Neural crest cell (in vitro differentiated cells): ENCODE measurements at places on chromosomes 2 and 18.

GRCh38 chr18:32328379-32328778 is 138.5 kb downstream of the MEP1B start:
- DNase-seq = no peak

DNA sequence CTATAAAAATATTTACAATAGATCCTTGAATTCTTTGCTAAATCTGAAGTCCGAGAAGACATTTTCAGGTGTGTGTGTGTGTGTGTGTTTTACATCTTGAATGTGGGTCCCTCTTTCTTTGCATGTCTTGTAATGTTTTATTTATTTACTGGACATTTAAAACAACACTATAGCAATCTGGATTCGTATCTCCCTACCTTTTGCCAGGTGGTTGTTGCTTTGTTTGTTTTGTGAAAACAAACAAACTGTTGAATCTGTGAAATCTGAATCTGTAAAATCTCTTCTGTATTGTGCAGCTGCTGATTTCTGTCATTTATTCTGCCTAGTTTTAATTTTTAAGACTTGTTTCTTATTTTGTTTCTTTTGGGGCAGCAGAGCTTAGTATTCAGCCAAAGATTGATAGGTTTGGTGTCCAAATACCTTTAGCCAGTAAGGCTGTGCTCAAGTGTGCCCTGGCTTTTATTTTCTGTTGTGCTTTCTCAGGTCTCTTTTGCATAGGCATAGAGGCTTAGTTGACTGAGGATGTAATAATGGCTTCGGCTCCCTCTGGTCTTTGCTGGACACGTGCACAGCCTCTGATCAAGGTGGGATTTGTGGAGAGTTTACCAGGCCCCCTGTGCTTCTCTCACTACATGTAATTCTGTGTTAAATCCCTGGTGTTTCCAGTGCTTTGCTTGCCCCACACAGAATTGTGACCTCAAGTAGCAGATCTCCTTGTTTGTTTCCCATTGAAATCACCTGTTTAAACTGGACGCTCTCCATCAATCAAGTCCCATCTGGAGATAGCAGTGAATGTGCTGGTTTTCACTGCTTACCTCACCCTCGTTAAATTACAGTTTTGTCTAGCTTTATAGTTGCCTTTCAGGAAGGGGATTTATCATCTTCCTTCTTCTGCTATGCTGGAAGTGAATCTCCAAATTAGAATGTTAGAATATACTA is 71.1 kb downstream of the BIRC6 start:
- no peak for DNase-seq

GRCh38 chr2:182650704-182651103 is 65.4 kb upstream of the DNAJC10 start:
- no peak for DNase-seq

GRCh38 chr2:100417711-100418124 is 250 bp upstream of the CHST10 start:
- DNase-seq = no peak

- no peak for DNase-seq
These were observed 31.9 kb upstream of the ITGA6 start for GRCh38 chr2:172395503-172395902.

DNA sequence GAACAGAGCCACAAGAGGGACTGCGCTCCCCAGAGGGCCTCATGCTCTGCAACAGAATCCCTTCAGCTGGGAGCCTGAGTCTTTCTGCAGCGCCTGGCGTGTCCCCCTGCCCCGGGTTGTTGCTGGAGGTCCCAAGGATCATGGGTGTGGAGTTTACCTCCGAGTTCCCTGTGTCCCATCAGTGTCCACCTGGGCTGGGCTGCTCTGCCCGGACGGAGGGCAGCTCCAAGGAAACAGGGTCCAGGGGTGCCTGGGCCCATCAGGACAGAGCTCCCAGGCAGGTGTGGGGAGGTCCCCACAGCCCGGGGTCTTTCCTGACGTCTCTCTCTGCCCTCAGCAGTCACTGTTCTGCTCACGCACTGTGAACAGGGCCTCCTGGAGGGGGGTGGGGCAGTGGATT is 63.5 kb downstream of the EMILIN2 start:
- no peak for DNase-seq

DNA sequence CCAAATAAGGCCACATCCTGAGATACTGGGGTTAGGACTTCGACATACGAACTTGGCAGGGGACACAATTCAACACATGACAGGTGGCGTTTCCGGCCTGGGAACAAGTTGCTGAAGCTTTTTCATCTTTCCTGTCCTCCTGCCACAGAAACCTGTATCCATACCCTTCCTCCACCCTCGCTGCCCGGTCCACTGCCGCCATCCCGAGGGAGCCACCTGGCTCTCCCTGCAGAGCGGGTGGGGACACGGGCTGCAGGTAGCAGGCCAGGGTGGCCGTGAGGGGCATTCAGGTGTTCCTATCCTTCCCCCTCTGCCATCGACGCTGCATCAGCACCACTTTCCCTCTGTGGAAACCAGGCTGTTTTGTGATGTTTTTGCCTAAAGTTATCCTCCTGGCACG is 74.4 kb upstream of the TWIST2 start:
- DNase-seq = no peak

DNA sequence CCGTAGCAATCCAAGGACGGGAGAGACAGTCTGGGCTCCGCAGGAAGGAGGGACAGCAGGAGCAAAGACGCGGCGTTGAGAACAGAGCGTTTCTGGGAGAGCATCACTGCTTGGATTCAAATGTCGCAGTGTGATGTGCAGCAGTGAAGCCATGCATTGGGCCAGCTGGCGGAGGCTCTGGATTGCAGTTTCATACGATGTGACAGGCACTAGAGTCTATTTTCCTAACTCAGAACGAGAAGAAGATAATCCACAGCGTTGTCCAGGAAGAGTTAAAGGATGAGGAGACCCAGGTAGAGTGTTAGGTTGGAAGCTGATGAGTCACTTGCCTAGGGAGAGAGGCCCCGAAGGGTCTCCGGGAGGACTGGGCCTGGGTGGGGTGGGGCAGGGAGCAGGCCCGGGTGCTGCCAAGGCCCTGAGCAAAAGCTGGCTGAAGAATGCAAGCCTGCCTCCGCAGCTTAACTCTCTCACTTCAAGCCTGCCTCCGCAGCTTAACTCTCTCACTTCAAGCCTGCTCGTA is 17.7 kb upstream of the SEMA4C start:
- no peak for DNase-seq

DNA sequence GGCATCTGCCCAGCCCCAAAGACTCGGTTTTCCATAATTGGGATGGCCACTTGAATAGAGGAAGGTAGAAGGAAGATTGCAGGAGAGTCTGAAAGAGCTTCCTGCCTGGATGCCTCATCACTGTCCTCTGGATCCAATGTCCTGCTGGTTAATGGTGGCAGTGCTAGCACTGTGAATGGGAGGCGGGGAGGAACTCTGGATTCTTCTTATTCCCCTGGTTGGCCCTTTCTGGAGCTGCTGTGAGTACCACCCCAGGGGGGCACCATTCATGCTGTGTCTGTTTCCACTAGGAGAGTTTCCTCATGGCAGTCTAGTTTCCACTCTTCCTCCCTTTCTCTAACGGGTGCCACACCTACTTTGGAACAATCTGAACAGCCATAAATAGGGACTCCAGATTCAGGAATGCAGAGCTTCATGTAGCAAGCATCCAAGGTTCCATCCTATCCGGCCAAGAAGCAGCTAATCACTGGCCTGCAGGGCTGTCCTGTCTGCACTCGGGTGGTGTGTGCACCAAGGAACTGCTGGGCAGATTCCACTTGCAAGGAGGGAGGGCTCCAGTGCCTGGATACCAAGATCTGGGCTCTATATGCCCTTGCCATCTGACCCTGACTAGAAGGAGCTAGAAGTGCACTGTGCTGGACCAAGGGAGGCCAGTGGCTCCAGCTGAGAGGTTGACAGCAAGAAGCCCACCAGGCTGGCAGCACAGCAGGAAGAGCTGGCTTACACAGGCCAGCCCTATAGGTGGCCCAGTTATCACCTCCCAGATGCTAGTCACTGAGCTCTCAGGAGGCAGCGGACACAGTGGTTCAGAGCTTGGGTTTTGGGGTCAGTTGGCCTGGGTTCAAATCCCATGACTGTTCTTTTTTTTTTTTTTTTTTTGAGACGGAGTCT is 4.6 kb upstream of the ATOH8 start:
- no peak for DNase-seq

- no peak for DNase-seq
These were observed 42.7 kb upstream of the POLE4 start for GRCh38 chr2:74915743-74916142.

GRCh38 chr2:10297959-10298531 is 4.7 kb upstream of the HPCAL1 start:
- DNase-seq = no peak

GRCh38 chr2:88736437-88736836 is 45.0 kb downstream of the RPIA start:
- no peak for DNase-seq

DNA sequence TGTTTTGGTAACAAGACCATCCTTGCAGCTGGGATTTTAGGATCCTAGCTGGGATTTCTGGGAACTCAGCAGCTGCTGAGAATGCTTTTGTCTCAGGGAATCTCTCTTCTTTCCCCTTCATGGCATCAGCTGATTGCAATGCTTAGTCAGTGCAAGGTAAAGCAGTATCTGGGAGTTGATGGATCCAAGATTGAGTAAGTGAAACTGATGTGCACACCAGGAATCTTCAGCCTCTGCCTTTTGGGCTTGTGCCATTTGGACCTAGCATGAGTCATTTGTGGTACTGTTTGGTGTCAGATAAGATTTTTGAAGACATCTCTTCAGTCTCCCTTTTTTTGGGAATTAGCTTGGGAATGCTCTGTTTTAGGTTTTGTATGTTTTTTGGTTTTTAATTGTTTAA is 363.3 kb upstream of the TFPI start:
- DNase-seq = no peak

DNA sequence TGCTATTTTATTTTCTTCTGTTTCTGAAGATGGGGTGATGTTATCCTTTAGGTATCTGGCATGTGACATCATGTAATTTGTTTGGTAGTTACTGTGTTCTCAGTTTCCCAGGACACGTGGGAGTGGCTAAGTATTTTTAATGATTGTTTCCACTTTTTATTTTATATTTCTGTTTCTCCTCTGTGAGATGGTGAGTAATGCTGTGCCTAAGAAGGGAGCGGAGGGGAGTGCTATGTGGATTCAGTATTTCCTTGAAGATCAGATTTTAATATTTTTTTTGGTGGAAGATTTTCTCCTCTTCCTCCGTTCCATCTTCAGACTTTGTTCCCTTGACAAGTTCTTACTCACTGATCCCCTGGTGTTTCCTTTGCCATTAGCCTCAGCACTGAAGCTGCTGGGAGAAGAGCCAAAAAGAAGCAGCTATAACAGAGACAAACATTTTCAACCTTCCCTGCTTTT is 180.0 kb upstream of the MMADHC start:
- DNase-seq = no peak

DNA sequence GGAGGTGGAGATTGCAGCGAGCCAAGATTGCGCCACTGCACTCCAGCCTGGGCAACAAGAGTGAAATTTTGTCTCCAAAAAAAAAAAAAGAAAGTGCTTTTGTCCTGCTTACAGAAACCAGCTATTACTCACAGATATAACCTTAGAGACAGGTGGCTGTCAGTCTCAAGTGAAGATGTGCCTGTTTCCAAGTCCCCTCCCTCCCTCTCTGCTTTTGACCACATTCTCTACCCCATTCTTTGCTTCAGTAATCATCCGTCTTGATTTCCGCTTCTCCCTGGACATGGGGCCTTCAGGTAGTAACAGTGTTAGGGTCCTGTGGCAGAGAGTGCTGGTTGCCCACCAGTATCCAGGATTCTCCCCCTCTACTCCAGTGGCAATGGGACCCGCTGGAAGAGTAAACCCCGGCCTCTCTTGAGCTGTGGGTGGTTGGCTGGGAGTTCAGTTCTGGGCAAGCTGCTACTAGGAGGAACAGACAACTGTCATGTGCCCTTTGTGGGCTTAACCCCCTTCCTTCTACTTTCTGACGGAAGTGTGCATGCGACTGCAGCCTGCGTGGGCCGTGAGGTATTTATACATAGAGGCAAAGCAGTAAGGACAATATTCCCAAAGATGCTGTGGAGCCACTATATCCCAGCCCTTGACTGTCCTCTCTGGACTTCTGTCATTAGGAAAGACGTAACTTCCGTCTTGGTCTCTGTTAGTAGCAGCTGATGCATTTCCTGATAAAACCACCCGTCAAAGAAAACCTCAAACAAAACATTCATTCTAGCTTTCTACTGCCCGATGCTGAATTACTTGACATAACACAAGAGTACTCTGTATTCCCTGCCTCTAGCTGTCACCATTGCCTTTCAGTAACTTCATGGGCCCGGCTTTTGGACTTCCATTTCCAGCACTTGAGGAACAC is 17.8 kb downstream of the PDCL3 start:
- DNase-seq = no peak

DNA sequence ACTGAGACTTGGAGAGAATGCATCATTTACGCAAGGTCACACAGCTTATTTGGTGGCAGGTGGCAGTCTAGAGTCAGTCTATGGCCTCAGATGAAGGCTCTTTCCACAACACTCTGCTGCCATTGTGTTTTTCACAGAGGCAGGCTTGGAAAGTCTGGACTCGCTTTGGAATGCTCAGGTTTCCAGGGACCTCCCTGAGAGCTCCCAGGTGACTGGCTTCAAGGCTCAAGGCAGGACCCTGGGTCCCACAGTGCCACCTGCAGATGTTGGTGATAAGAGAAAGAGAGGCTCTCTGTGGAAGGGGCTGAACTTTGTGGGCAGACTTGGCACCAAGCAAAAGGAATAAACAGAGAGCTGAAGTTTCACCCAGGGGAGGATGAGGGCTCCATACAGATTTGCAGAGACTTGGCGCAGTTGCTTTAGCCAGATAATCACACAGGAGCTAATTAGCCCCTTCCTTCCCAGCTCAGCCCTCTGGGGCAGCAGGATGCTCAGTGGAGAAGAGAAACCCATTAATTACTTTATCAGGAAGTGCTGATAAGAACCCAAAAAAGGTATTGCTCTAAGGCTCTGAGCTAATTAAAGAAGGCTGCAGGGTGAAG is 103.5 kb downstream of the LBH start:
- DNase-seq = no peak

GRCh38 chr2:240596080-240596460 is 9.5 kb downstream of the CAPN10 start:
- no peak for DNase-seq

GRCh38 chr2:10417551-10418335 is 30.4 kb downstream of the ODC1 start:
- no peak for DNase-seq

- no peak for DNase-seq
These were observed 280.6 kb upstream of the UBE2E3 start for GRCh38 chr2:180699657-180700361.

GRCh38 chr2:229098801-229099200 is 172.3 kb downstream of the PID1 start:
- no peak for DNase-seq

DNA sequence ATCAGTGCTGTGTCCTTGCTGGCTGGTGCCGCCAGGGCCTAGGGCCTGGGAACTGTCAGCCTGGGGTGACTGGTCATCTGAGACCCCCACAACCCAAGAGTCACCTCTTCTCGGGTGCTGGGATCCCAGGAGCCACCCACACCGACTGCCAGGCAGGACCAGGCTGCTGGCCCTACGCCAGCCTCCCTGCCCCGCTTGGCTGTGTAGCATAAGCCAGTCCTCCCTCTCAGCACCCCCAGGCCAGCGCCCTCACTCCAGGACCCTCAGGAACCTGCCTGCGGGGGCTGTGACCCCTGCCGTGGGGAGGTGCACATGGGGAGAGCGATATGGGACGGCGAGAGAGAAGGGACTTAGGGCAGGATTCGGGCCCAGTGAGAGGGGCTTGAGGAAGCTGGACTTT is 9.5 kb downstream of the ARHGEF4 start:
- no peak for DNase-seq

GRCh38 chr2:62801814-62802523 is 96.5 kb downstream of the EHBP1 start:
- no peak for DNase-seq

- no peak for DNase-seq
These were observed 13.2 kb downstream of the POU3F3 start for GRCh38 chr2:104866883-104867812.

- DNase-seq = no peak
These were observed 9.1 kb downstream of the PER2 start for GRCh38 chr2:238279324-238279682.
